ENCODE measurements at places on chromosomes 13 and 19. TPM values are rescaled to one million over a fixed set of nuclear protein-coding genes. Genes with fewer than 3 reads are reported as not detected.

Gene SULT2B1
- 0.20 TPM for polyA plus RNA-seq

DNA sequence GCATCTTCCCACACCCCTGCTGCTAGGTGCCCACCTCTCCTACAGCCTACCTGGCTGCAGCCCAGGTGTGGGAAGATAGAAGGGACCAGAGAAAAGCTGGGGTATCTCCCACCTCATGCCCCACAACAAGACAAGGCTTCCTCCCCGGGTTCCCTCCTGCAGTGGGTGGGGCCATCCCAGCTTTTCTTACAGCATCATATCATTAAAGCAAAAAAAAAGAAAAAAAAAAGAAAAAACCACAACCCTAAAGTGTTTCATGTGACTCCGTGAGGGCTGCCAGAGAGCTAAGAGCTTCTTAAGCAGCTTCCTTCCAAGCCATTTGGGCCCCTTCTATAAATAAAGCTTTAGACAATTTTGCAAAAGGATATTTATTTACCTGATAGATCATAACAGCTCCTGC lies 455.4 kb upstream of the TSHZ3 start:
- DNase-seq = no peak

Gene CGB5
- not detected for polyA plus RNA-seq

DNA sequence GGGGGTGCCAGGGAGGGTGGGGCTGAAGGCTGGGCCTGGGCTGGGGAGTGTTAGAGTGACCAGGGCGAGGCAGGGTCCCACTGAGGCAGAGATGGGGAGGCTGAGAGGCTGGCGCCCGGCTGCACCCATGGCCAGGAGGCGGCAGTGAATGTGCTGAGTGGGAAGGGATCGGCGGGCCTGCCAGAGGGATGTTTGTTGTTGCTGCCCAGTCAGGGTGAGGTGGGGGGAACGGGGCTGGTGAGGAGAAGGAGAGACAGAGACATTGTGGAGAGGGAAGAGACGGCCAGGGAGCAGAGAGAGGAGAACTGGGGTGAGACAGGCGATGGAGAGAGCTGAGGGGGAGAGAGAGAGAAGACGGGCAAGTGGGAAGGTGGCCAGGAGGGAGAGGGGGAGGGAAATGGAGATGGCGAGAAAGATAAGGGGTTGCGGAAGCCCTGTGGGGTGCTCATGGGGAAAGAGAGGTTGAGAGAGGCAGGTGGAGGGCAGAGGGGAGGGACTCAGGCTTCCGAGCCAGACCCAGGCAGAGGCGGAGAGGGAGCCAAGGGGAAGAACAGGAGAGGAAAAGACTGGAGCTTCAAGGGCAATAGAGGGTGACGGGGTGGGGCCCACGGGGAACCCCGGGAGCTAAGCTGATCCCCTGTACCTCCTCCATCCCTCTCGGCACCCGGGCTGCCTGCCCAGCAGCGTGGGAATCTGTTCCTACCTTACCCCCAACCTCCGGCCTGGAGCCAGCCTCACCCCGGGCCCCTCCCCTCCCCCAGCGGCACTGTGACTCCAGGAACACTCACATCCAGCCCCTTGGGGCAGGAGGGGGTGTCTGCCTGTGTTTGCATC lies 690 bp upstream of the B3GNT8 start:
- DNase-seq = no peak
